T follicular helper cell (primary cell): ENCODE measurements at places on chromosomes 5 and 9.

DNA sequence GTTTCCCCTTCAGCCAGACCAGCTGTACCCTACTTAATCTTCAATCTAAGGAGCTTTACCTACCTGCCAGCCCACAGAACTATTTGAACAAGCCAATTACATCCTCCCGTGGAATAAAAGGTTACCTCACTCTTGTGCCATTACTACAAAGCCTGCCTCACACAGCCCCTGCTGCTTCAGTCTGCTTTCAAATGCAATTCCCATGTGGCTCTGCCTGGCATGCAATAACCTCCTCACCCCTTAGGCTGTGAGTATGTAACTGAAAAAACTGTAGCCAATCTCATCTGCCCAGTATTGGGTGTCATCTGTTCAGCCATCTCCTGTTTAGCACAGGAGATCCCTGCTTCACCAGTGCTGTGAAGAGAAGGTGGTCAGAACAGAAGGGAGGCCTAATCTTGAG lies 6.1 kb upstream of the GCNT1 start:
- no peak for DNase-seq

- DNase-seq = no peak
These were observed 150.8 kb downstream of the TTC39B start for GRCh38 chr9:15156241-15156640.

- no peak for DNase-seq
These were observed 732.0 kb upstream of the CTNND2 start for GRCh38 chr5:12636209-12636608.

GRCh38 chr5:109614301-109614700 lies 75.4 kb upstream of the MAN2A1 start:
- DNase-seq = no peak

- no peak for DNase-seq
These were observed 1.3 kb downstream of the NR4A3 start for GRCh38 chr9:99822806-99823591.

- no peak for DNase-seq
These were observed 298.4 kb downstream of the KCTD16 start for GRCh38 chr5:144469106-144469505.

- no peak for DNase-seq
These were observed 98.3 kb downstream of the BASP1 start for GRCh38 chr5:17315710-17316221.

GRCh38 chr9:27471366-27471765 lies 52.7 kb upstream of the IFNK start:
- DNase-seq = no peak

GRCh38 chr5:160539431-160539830 lies 117.8 kb downstream of the PTTG1 start:
- DNase-seq = no peak

- DNase-seq = no peak
These were observed 152.9 kb downstream of the SGCD start for GRCh38 chr5:156479849-156480248.

GRCh38 chr9:130244548-130245165 lies 20.9 kb upstream of the HMCN2 start:
- DNase-seq = no peak

GRCh38 chr9:118321788-118322187 lies 617.6 kb downstream of the TLR4 start:
- no peak for DNase-seq

DNA sequence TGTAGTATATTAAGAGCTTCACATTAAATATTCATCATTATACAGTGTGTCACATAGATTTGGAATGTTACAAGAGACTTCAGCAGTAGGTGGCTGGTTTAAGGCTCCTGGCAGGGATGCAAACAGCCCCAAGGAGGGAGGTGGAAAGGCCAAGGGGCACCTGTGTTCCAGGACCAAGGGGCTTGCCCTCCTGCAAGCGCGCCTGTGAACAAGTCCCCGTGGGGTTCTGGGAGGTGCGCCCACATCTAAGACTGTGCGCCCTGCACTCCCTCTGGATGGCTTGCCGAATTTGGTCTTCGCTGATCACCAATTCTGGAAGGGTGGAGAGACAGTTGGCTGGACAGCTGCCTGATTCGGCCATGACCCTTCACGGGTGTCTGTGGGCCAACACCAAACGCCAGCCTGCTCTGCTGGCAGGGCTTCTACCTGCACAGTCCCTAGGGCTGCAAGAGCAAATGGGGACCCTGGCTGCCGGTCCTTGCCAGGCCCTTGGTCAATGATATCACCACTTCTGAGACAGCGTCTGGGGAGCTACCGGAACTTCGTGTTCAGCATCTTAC lies 12.1 kb upstream of the SLC25A51 start:
- no peak for DNase-seq

- DNase-seq = no peak
These were observed 125.0 kb upstream of the SLC12A2 start for GRCh38 chr5:127958421-127959011.

GRCh38 chr9:32728181-32728580 lies 55.2 kb upstream of the TMEM215 start:
- no peak for DNase-seq

- DNase-seq = no peak
These were observed 25.1 kb upstream of the FANCC start for GRCh38 chr9:95342571-95342970.

- DNase-seq = no peak
These were observed 1.7 kb downstream of the FOXD1 start for GRCh38 chr5:73446631-73447529.

GRCh38 chr5:96659170-96659569 lies 3.0 kb upstream of the CAST start:
- DNase-seq = no peak

GRCh38 chr9:14057368-14058324 lies 256.3 kb downstream of the NFIB start:
- no peak for DNase-seq

- no peak for DNase-seq
These were observed 424.6 kb downstream of the GADD45G start for GRCh38 chr9:90029386-90029785.
